NCI-H1092 treated with DMSO at 0.1 percent for 48 hours (cell line): ENCODE measurements at places on chromosomes 11 and 22.

DNA sequence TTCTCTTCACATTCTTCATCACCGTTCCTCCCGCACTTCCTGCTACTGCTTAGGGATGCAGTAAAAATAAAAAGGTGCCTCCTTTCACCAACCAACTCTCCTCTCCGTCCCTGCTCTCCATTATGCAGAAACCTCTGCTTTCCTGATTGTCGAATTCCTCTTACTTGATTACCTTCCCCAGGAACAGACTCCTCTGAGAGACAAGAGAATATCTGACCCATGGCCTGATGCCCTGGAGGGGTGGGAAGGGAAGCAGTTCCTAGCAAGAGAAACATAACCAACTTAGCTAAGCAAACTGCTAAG is 80.9 kb downstream of the TRIM29 start:
- DNase-seq = no peak

GRCh38 chr11:79274636-79275331 is 166.0 kb downstream of the TENM4 start:
- no peak for DNase-seq

- DNase-seq = no peak
Measured at GRCh38 chr11:134207538-134208239, 16.1 kb downstream of the NCAPD3 start.

- DNase-seq = no peak
Measured at GRCh38 chr22:42934338-42934737, 77.3 kb upstream of the ARFGAP3 start.

DNA sequence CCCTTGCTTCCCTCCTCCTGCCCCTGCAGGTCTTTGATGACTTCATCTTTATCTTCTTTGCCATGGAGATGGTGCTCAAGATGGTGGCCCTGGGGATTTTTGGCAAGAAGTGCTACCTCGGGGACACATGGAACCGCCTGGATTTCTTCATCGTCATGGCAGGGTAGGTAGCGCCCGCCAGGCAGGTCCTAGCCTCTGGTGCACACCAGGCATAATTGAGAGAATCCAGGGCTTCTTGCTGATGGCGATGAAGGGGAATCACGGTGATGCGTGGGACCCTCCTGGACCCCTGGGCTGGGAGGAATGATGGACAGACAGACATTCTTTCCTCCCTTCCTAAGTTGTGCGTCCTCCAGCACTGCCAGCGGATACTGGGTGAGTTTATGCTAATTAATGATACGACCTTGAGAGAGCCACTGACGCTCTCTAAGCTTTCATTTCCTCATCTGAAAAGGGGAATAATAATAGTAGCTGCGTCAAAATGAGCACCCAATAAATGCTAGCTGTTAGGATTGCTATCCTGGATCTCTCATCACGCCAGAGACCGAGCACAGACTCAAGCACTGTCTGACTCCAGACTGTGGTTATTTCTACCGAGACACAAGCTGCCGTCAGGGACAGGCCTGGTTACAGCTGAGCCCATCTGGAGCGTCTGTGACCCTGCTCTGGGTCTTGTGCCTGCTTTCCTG is 30.1 kb downstream of the CACNA1I start:
- DNase-seq = no peak

DNA sequence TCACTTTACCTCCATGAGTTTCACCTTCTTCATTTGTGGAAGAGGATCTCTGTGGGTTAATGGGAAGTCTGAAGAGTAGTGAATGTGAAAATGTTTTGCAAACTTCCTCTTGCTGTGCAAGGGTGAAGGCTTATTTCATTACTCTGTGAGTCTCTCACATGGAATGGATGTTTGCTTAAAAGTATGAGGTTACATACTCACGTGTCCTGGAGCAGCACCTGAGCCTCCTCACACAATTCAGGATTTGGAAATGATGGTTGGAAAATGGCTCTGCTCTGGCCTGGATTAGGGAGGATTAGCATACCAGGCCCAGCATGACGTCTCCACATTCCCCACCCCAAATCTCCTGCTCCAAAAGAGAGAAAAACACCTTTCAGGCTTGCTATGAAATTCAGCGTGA is 4.8 kb downstream of the GRAMD1B start:
- DNase-seq = no peak
